Amniotic stem cell (primary cell): ENCODE measurements at places on chromosomes 3 and 15.

- no peak for DNase-seq
Observed at GRCh38 chr15:31148297-31149087, 47.0 kb upstream of the TRPM1 start.

DNA sequence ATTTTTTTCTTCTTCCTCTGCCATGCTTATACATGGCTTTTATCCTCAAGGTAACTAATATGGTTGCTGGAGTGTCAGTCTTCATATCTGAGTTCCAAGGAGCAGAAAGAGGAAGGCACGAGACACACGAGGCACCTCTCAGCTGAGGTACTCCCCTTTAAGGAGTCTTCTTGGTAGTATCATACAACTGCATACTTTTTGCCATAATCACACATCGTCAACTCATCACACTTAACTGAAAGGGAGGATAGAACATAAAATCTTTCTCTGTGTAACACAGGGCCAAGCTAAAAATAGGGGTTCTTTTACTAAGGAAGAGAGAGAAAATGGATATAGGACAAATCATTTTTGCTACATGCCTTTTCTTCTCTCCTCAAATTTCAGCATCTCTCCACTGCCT is 104.2 kb downstream of the OXSM start:
- no peak for DNase-seq

DNA sequence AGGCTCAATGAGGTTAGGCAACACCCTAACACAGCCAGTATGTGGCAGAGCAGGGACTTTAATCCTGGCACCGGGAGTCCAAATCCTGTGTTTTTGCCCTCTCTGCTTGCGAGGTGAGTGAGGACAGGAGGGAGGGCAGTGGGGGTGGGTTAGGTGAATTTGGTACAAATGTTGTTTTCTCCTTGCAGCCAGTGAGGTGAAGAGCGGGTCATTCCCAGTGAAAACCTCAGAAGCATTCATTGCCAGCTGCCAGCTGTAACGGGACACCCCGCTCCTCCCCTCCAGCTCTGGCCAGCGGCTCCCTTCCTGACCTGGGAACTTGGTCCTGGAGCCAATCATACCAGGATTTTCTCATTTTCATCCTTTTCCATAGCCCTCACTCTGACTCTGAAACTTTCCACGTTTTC is 45.7 kb upstream of the RAB6B start:
- peak; percentile 6 for DNase-seq

DNA sequence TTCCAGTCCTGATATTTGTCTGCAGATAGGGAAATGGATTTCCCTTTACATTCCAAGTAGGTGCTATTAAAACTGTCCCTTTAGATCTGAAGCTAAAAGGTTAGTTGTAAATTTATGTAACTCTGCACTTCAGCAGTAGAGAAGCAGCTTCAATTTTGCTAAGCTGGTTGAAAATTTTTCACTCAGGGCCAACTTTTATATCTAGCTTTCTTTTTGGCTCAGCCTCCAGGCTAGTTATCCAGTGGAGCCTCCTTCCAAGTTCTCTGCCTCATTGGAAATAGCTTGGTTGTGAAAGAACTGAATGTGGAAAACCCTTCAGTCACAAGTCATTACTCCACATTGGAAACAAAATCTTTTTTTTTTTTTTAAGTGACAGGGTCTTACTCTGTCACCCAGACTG is 8.2 kb upstream of the ZNF660 start:
- DNase-seq: no peak

DNA sequence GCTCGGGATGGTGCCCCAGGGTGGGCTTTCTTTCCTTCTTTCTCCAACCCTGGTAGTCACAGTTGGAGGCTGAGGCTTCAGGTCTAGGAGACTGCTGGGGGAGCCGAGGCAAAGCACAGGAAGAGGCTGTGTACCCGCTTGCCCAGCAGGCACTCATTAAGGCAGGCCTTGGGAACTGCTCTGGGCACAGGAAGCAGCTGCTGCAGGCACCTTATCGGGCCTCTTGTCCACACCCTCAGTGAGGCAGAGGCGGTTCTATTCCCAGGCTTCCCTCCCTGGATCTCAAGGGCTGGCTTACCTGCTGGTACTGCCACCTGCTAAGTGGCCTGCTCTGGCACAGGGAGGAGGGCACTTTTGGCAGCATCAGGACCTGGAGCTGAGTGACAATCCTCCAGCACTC is 15.8 kb upstream of the GRM2 start:
- no peak for DNase-seq

- DNase-seq: no peak
Observed at GRCh38 chr3:162799910-162800309, 1303.3 kb downstream of the OTOL1 start.

DNA sequence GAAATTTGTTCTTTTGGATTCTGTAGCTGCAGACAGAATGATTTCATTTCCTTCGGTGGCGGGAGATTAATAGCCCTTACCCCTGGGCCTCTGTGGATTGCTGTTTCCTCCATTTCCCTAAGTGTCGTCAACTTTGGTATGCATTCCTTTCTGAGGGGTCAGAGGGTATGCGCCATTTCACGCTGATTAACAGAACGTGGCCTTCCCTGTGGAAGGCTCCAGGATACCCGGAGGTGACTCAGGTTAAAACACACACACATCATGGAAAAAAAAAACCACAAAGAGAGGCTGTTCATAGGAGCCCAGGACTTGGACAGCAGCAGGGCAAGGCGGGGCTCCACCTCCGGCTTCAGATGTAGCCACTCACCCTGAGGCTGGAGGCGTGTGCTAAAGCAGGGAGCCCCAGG is 51.9 kb downstream of the EPHB1 start:
- DNase-seq: peak; percentile 42

- no peak for DNase-seq
Observed at GRCh38 chr15:99619712-99620111, 53.9 kb downstream of the MEF2A start.

GRCh38 chr15:100885811-100886210 is 6.2 kb downstream of the ALDH1A3 start:
- no peak for DNase-seq

DNA sequence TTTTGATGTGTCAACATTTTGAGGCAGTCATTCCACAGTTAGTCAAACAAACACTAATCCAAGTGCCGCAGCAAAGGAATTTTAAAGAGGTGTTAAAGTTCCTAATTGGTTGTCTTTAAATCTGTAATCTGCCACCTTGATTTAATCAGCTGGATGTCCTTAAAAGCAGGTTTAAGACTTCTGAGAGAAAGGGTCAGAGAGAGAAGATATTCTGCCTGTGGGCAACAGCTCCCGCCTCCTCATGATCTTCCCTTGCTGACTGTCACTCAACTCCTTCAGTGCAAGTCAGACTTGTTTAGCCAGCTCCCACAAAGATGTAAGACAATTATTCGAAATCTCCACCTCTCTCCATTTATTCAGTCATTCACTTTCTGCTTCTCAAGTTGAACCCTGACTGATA is 92.6 kb upstream of the MYRIP start:
- DNase-seq: no peak

DNA sequence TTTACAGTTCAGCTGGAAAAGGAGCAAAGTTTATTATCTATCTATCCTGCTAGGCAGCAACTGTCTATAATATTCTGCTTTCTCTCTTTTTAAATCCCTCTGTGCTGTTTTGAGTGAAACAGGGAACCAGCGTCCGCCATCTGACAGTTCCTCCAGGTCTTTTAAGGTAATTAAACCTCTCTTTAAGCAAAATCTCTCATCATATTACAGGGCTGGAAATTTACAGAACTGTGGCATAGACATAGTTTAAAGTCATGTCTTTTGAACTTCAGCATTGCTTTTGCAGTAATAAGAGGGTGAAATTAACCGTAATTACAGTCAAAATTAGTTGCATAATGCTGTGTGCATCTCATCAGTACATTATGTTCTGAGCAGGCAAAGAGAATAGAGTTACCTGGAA is 263.4 kb upstream of the KCNMB2 start:
- DNase-seq: no peak

DNA sequence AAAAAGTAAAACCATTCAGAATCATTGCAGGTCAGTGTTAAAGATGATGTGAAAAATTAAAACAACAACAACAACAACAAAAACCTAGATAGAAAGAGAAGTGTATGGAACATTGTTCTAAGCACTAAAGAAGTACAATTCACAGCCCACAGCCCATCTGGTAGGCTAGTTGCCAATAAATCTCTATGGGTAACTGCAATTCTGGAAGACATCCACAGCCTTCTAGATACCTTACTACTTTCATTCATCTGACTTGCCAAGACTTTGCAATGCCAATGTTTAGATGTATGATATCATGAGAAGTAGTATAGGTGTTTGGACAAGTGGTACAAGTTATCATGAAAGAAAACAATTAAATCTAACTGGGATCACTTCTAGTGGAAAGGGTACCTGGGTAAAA is 198.6 kb downstream of the VGLL3 start:
- DNase-seq: no peak

GRCh38 chr3:66484106-66484844 is 16.5 kb downstream of the LRIG1 start:
- no peak for DNase-seq

DNA sequence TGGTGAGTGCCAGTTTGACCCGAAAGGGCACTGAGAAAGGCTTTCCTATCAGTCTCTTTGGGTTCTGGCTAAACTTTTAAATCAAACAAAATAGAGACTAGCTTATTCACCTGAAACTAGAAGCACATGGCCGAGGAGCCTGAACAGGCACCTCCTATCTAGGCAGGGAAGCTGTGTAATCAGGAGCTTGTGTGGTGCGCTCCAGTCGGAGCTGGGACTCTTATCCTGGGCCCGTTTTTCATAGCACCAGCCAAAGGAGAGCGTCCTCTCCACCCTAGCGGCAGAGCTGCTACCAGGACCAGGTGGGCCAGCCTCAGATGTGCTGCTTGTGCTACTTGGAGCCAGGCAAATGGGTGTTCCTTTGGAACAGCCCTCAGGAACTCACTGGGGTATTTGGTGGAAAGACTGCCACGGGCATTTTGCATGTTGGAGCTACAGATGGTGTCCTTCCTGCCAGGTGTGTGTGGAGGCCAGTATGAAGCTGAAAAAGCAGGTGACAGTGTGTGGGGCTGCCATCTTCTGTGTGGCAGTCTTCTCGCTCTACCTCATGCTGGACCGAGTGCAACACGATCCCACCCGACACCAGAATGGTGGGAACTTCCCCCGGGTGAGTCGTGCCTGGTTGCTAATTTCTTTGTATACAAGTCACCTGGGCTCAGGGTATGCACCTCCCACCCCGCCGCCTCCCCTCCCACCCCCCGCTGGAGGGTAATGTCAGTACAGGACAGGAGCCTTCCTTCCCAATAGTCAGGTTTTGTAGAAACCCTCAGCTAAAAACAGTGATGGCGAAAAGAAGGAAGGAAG is 833 bp downstream of the MAN2A2 start:
- DNase-seq: no peak

GRCh38 chr3:117408811-117409210 is 699.2 kb downstream of the TUSC7 start:
- no peak for DNase-seq

GRCh38 chr15:90043530-90044010 is 42.4 kb downstream of the ZNF710 start:
- no peak for DNase-seq

DNA sequence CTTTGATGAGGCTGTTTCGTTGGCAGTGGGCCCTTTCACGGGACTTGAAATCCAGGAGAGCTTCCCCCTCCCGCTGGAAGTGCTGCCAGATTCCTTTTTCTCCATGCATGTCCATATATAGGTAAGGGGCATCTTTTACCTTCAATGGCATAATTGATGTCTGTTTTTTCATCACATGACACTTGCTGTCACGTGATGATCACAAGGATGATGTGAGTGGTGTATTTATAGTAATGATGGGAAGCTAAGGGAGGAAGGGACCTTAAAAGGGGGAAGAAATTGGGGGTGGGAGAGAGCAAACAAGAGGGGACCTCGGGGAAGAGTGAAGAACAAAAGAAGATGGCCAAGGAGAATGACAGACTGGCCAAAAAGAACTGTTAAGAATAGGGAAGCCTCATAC is 11.3 kb upstream of the SUSD5 start:
- DNase-seq: no peak

- DNase-seq: no peak
Observed at GRCh38 chr15:85044251-85044853, 62.7 kb downstream of the PDE8A start.

DNA sequence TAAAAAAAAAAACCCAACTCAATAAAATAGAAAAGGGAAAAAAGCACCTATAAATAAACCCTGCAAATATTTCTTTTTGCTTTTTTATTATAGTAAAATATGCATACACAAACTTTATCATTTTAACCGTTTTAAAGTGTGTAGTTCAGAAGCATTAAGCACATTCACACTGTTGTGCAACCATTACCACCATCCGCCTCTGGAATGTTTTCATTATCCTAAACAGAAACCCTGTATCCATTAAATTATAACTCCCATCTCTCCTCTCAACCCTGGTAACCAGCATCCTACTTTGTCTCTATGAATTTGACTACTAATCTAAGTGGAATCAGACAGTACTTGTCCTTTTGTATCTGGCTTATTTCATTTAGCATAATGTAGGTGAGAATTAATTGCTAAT is 15.0 kb downstream of the CDCP1 start:
- no peak for DNase-seq

DNA sequence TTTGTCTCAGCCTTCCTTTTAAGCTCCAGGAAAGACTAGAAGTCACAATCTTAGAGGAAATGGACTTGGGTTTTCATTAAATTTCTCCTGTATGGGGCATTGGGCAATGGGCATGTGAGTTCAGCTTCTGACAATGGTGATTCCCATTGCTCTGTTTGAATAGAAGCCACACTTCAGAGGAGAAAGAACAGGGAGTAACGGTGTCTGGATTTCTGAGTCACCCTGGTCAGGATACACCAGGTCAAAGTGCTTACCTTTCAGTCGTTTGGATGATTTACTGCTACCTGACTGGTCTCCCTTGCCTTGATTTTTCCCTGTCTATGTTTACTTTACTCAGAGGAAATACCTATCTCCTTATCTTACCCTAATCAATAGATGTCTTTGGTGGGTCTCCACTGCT is 111.7 kb upstream of the VEPH1 start:
- DNase-seq: no peak

GRCh38 chr3:106130384-106131198 is 261.8 kb upstream of the CBLB start:
- peak; percentile 40 for DNase-seq

DNA sequence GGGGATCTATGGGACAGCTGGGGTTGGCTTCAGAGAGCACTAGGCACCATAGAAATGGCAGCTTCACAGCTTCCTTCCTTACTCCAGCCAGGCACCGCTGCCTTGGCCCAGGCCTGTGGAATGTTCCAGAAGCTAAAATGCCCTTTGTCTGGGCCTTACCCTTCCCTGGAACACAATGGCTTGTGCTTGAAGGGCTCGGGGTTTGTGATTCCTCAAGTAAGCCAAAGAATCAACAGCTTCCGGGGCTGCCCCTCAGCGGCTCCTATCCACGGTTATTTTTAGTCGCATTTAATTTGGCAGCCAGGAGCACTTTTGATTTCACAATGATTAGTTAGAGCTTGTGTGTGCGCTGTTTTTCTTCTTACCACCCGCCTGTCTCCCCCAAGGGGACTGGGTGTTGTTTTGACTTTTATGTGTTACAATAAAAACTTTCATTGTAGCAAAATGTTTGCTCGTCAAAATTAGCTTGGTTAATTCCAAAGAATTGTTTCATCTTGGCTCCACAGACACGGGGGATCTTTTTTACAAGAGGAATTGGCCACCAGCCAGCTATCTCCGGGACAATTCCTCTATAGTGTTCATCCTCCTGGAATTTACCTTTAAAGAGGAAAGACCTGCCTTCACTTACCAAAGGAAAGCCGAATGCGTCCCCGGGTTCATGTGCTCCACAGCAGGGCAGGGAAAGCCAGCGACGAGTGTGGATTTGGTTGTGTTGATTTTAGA is 73.8 kb downstream of the TLE3 start:
- no peak for DNase-seq
